CD4-positive, CD25-positive, alpha-beta regulatory T cell (primary cell): ENCODE measurements at places on chromosomes 11 and 22.

DNA sequence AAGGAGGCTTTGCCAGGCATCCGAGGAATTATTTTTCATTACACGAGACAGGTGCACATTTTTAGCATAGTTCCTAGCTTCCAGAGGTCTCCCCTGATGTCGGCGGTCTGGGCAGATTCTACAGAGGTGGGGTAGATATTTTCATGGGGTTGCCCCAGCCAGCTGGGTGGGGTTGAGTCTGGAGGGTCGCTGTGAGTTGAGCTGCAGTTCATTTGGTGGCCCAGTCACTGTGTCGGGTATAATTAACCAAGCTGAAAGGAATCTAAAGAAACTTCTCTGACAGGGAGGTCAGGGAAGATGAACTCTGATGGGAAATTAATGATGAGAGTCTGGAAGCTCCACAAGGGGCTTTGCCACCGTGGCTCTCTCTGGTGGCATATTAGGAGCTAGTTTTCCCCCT is 233.7 kb upstream of the NAV2 start:
- no peak for DNase-seq

GRCh38 chr22:28506150-28506535 is 173.5 kb downstream of the TTC28 start:
- DNase-seq, result no peak

- DNase-seq, result no peak
Observed at GRCh38 chr11:116263019-116263418, 509.8 kb downstream of the BUD13 start.

DNA sequence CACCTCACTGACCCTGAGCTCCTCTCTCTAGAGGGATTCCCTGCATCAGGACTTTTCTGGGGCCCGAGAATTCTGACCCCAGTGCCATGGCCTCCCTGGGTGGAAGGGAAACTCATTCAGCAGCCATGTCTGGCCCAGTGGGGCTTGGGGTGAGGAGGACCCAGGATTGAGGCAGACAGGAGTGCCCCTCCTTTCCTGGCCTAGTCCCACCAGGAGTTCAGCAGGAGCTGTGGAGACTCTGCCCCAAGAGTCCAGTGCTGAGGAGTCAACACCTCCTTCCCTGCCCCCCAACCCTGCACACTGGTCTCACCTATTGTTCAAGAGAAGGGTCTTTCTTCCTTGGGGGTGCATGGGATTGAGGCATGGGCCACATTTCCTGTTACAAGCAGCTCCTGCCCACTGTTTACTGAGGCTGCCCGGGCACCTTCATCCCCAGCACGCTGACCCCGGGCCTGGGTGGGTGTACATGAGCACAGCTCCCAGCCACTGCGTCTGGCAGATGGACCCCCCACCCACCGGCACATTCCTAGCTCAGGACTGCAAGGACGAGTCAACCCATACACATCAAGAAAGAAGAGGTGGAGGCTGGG is 33.9 kb downstream of the ALX4 start:
- no peak for DNase-seq

DNA sequence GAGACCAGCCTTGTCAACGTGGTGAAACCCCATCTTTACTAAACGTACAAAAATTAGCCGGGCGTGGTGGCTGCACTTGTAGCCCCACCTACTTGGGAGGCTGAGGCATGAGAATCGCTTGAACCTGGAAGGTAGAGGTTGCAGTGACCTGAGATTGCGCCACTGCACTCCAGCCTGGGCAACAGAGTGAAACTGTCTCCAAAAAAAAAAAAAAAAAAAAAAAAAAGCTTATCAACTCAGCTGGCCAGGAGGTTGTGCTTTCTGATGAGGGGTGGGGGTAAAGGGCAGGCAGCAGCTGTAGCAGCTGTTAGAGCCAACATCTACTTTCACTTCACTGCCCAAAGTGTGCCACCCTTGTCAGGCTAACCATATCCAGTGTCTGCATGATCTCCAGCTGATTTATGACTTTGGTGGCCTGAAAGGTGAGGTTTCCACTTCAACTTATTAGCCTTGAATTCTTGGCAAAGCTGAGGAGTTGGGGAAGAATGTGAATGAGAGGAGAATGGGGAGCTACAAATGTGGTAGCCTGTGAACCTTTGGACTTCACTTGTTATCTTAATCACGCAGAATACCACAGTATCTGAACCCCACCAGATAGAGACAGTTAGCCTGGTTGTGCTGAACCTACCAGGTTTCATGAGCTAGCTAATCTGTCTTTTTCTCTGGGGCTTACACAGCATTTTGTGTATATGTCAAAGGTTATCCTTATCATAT is 19.6 kb downstream of the RNF121 start:
- DNase-seq, result no peak

DNA sequence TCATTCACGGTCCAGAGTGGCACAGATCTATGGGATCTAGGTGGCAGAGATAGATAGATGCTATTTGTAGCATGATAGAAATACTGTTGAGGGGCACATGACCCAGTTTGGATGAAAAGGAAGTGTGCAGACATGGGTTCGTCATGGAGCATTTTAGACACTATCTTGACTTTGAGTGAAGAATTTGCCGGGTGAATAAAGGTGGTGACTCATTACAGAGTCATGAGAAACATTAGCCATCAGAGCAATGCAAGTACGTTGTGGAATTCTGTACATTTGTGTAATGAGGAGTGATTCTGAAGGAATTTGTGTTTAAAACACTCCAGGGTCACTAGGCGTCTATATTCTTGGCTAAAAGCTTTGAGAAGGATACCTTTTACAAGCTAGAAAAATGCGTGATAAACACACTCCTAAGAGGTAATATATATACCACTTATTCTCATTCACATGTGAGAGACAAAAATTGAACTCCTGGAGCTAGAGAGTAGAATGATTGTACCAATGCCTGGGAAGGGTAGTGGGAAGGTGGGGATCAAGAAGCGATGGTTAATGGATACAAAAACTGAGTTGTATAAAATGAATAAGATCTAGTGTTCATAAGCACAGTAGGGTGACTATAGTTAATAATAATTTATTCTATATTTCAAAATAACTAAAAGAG is 593.7 kb upstream of the LUZP2 start:
- no peak for DNase-seq

- DNase-seq, result peak; percentile 20
Observed at GRCh38 chr11:94325681-94326080, 21.3 kb downstream of the IZUMO1R start.

GRCh38 chr22:29184849-29185490 is 20.7 kb upstream of the EMID1 start:
- DNase-seq, result no peak

GRCh38 chr11:102522312-102523188 is 8.0 kb downstream of the MMP7 start:
- DNase-seq, result no peak

DNA sequence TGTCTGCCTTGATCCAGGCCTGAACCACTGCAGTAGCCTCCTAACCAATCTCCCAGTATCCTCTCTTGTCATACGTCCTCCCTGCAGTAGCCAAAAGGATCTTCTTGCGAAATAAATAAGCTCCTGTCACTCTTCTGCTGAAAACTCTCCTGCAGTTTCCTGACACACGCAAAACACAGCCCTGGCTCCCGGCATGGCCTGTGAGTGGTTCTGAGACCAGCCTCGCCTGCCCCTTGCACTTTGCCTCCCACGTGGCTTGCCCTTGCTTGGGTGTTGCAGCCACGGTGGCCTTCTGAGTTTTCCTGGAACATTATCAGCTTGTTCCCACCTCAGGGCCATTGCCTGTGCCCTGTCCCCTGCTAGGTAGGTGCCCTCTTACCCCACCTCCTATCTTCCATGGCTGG is 7.2 kb downstream of the ZC3H7B start:
- DNase-seq, result no peak

DNA sequence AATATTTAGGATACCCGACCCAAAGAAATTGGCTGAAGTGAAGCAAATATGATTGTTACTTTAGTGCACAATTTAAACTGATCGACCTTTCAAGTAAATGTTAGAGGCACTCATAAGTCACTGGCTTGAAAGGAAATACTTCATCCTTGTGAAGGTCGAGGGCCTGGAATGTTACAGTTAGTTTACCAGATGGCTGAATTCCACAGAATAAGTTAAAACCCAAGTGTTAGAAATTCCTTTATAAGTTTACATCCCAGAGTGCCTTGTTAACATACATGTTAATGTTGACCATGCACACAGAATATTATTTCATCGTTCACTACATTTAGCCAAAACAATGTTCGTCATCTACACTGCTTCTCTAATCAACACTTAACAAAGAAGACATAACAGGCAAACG is 235.5 kb upstream of the ANO3 start:
- no peak for DNase-seq

DNA sequence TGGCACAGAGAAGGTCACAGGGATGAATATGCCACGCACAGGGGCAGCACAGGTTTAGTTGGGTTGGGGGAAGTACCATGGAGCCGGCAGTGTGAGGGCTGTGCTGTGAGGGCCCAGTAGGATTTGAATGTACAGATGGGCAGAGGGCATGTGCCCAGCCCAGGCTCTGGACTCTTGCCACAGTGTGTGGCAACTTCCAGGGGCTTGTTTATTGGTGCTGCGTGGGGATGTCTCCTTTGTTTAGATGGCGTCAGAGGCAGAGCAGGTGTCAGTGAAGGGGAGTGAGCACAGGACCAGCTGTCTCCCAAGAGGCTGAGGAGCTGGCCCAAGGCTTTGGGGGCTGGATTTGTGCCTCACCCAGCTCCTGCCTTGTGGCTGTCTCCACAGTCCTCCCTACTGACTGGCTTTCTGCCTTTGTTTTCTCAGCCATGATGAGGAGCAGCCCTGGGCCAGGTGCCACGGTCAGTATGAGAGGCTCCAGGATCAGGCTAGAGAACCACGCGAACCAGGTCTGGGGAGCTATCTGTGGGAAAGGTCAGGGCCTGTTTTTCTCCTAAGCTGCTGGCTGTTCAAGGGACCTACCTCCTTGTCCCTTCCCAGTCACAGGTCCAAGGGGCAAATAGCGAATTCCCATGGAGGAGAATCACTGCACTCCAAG is 21.9 kb downstream of the SUN2 start:
- no peak for DNase-seq

DNA sequence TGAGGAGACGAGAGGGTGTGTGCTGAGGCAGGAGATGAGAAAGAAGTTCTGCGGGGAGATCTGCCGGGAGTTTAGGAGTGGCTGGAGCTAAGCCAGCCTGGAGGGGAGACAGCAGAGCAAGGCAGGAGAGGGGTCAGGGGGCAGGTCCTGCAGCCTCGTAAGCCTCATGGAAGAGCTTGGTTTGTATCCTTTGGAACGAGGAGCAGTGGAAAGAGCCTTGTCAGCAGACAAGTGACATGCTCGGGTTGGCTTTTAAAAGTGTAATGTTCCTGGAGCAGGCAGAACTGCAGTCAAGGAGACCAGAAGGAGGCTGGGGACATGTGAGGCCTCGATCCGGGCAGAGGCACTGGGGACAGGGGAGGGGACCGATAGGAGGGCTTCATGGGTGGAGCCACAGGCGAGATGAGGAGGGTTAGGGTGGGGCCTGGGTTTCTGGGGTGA is 21.4 kb upstream of the TUB start:
- DNase-seq, result no peak

GRCh38 chr11:118979434-118979833 is 7.9 kb downstream of the FOXR1 start:
- DNase-seq, result no peak
